Testis (tissue), 5 donors: ENCODE measurements at places on chromosomes 16 and 17. TPM values are rescaled to one million over a fixed set of nuclear protein-coding genes. Genes with fewer than 3 reads are reported as not detected.

SHISA6 gene
- polyA plus RNA-seq, result 4.0 TPM

OR1A1 gene
- not detected for polyA plus RNA-seq

CA7 gene
- 1.2 TPM for polyA plus RNA-seq

CRYBA1 gene
- polyA plus RNA-seq, result not detected

GP2 gene
- 0.45 TPM for polyA plus RNA-seq

KCNH6 gene
- 1.7 TPM for polyA plus RNA-seq

MYH2 gene
- 3.3 TPM for polyA plus RNA-seq

CTRL gene
- 0.36 TPM for polyA plus RNA-seq

IRX3 gene
- polyA plus RNA-seq, result 1.2 TPM

MT2A gene
- 77.1 TPM for polyA plus RNA-seq

HBA2 gene
- 68.9 TPM for polyA plus RNA-seq

ITGAD gene
- not detected for polyA plus RNA-seq

TCAP gene
- polyA plus RNA-seq, result 49.8 TPM

LRRC36 gene
- 94.5 TPM for polyA plus RNA-seq
